ENCODE measurements at places on chromosomes 11 and 22. TPM values are rescaled to one million over a fixed set of nuclear protein-coding genes. Genes with fewer than 3 reads are reported as not detected.

Gene SUN2
- total RNA-seq = 129 TPM

Gene APOA5
- total RNA-seq = 0.29 TPM

Gene SMC1B
- not detected for total RNA-seq

Gene LIF
- 17.8 TPM for total RNA-seq

Gene OR2AG2
- not detected for total RNA-seq

Data from mucosa of gallbladder (tissue), 1 donor.